ENCODE measurements at places on chromosomes 6 and 20.

- DNase-seq = peak; percentile 36
Observed at GRCh38 chr20:44959638-44960102, 527 bp downstream of the TOMM34 start.

GRCh38 chr6:35077713-35078105 is 63.4 kb downstream of the TCP11 start:
- DNase-seq = no peak

GRCh38 chr6:169189686-169190085 is 64.0 kb downstream of the THBS2 start:
- no peak for DNase-seq

DNA sequence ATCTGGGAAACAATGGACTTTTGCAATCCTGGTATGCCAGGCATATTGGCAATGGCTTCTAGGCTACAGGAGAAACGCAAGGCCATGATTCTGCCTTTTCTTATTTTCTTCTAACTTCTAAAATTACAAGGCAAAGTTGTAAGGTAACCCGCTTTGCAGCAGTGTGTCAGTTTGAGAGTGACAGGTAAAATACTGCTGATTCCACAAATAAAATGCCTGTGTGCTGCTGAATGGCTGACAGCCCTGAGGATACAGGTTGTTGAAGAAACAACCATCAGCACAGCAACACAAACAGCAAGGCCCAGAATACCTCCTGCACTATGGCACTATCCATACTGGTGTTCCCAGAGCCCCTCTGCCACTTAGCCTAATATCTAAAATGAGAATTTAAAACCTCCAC is 37.1 kb downstream of the SLC17A1 start:
- no peak for DNase-seq

GRCh38 chr6:57102976-57103375 is 13.0 kb downstream of the ZNF451 start:
- DNase-seq = no peak

- DNase-seq = no peak
Observed at GRCh38 chr6:108838101-108838717, 10.0 kb upstream of the ARMC2 start.

DNA sequence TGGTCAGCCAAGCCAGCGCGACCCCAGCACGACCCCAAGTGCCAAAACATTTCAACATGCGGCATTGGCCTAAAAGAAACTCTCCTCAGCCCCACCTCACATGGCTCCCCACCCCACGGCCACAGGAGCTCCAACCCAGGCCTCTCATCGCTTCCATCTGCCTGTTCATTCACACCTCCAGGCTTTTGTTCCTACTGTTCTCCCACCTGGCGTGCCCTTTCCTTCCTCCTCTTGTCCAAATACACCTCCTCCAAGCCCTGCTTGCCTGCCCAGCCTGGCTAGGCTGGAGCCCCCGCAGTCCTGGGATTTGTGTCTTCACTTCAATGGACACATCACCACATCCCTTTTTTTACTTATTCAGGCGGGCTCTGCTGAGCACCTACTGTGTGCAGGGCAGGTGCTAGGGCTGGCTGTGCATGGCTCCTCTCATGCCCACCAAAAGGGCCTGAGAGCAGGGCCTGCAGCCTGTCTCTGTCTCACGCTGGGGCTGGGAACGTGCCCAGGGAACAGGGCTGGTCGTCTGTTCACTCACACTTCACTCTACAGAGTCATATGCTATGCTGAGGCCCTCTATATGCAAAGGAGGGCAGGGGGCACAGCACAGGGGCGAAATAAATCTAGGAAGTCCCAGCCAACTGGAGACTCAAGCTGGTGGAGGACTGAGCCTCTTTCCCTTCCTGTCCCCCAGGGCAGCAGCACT is 61.1 kb downstream of the GRM4 start:
- DNase-seq = no peak

- DNase-seq = peak; percentile 51
Observed at GRCh38 chr6:43021270-43022047, at the start of gene RRP36. Gene RRP36 (plus strand): TSS chr6:43021623. CDS start chr6:43021655, 32 bp downstream.

DNA sequence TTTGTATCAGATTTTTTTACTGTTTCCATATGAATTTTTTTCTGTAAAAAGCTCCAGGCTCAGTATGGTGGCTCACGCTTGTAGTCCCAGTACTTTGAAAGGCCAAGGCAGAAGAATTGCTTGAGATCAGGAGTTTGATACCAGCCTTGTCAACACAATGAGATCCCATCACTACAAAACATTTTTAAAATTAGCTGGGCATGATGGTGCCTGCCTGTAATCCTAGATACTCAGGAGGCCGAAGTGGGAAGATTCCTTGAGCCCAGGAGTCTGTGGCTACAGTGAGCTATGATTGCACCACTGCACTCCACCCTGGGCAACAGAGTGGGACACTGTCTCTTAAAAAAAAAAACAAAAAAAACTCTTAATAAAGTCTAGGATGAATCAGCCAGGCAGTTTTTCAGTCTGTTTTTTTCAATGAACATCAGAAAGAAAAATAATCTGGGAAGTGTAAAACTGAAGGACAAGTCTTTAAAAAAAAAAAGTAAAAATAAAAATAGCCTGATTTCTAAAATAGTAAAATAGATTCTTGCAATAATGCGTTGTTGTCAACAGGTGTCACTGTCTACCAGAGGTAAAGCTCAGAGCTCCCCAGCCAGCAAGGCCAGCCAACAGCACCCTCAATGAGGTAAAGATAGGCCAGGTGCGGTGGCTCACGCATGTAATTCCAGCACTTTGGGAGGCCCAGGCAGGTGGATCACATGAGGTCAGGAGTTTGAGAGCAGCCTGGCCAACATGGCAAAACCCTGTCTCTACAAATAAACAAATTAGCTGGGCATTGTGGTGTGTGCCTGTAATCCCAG is 9.3 kb upstream of the ATG5 start:
- DNase-seq = peak; percentile 30

DNA sequence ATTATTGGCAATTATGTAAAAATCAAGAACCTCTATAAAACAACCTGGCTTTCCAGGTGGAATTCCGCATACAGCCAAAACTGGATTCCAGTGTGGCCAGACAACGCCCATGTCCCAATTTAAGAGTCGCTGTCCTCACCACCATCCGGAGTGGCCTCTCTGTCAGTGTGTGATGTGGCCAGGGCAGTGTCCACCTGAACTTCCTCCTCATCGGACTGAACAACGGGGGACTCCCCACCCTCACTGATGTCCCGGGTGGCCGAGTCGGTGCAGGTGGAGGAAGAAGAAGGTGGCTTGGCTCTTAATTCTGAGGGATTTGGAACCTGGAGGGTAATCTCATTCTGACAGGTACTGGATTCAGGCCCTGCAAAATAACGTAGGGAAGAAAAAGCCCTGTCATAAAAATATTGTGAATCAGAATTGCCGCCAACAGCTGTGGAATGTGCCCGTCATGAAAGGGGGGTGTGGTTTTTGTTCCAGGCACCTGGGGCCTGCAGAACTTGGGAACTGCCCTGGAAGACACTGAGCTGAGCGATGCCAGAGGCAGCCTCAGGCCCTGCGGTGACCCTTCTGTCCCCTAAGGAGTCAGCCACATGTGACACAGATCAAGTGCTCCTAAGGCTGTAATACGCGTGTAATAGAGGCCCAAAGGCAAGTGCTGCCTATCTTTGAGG is 139.8 kb downstream of the DTNBP1 start:
- no peak for DNase-seq

DNA sequence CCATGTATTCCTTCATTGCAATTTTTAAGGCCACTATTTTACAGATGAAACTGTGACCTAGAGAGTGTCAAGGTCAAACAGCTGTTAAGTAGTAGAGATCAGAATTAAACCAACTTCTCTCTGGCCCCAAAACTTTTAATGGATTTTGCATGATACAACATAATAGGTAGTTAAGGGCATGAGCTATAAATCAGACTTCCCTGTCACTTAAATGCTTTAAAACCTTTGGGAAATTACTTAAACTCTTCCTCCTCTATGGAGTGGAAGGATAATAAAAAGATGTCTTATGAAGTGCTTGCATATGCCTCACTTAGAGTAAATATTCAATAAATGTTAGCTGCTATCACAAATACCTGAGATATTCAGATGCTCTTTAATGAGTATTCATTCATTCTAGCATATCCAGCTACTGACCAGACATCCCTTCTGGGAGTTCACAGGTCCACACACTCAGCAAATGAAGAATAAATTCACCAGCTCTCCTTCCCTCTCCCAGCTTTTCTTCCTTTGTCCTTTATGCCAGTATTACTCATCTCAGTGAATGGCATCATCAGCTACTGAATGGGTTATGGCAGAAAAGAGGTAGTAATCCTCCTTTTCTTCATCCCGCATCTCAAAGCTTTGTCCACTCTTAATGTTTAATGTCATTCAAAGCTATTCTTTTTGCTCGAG is 36.2 kb downstream of the EYA4 start:
- DNase-seq = no peak

- no peak for DNase-seq
Observed at GRCh38 chr6:43861212-43861894, 91.3 kb downstream of the VEGFA start.

- no peak for DNase-seq
Observed at GRCh38 chr6:14918200-14918907, 327.5 kb upstream of the JARID2 start.

GRCh38 chr6:67811239-67812037 is 823.6 kb upstream of the ADGRB3 start:
- no peak for DNase-seq

GRCh38 chr6:105313211-105313610 is 89.7 kb downstream of the PREP start:
- no peak for DNase-seq

GRCh38 chr6:153994811-153995210 is 44.2 kb upstream of the OPRM1 start:
- no peak for DNase-seq

- DNase-seq = peak; percentile 76
Observed at GRCh38 chr6:138109042-138109997, 2.1 kb upstream of the PERP start.

DNA sequence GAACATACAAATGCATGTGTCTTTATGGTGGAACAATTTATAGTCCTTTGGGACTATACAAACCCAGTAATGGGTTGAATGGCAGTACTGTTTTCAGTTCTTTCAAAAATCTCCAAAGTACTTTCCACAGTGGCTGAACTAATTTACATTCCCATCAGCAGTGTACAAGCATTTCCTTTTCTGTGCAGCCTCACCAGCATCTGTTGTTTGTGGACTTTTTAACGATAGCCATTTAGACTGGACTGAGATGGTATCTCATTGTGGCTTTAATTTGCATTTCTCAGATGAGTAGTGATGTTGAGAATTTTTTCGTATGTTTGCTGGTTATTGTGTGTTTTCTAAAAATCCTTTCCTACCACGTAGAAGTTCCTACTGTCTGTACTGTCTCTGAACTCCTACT is 327.2 kb upstream of the ZFP64 start:
- no peak for DNase-seq

- no peak for DNase-seq
Observed at GRCh38 chr6:43718387-43719105, 31.0 kb upstream of the MRPS18A start.

DNA sequence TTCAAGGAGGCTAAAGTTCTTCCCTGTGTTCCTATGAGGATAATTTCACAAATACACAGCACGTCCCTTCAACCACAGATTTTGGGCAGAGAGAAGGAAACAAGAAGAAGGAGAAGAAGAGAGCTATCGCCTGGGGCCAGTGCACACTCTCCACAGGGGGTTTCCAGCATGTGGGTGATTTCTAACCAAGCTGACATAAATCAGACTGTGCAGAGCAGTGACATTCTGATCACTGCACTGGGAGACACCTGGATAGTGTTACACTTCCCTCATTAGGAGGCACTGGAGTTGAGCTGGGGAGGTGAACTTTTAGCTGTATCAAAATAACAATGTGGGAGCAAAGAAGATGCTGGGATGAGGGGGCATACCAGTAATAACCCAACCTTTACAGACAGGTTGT is 71.8 kb upstream of the CENPW start:
- no peak for DNase-seq

GRCh38 chr20:63212792-63213191 is 3.1 kb downstream of the YTHDF1 start:
- DNase-seq = no peak

DNA sequence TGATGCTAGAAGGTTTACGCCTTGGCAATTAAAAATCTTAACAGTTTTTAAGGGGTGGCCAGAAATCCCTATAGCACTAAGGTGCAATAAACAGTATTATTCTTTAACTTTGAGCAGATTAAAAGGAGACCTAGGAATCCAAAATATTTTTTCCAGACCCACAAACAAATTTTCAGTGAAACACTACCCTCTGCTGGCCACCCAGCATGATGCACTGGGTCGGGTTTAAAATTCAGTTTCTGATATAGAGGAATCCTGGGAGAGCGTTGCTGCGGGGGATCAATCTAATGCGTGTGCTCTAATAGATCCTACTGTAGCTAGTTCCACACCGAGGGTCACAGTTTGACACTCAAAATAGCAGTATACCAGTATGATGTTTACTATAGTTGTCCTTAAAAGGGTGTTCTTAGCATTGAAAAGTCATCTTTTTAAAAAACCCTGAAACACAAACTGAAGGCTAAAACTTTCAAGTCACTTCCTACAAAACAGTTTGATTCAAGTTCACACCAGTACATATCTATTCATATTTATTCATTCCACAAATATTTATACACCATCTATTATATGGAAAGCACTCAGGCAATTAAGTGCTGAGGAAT is 10.2 kb downstream of the UBE3D start:
- DNase-seq = no peak

GRCh38 chr20:46705378-46705729 is 4.1 kb upstream of the SLC2A10 start:
- DNase-seq = no peak

DNA sequence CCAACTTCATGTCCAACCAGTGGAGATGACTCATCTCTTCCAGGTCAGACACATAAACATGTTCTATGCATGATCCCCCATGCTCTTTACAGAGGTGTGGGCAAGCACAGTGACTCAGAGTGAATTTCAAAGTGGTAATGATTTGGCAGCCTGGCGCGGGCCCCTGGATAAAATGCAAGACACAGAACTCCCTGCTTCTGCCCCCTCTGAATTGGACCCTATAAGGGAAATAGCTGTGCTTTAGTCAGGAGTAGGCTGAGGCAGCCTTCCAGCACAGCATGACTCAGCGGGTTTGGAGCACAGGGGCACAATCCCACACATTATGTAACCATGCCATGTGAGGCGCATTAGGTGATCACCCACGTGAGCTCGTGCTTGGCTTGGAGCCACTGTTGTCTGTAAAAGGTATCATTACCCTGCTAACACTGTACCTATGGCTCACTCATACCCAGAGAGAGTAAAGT is 127.4 kb downstream of the C6orf118 start:
- DNase-seq = no peak

- no peak for DNase-seq
Observed at GRCh38 chr20:34096699-34097444, 15.2 kb downstream of the EIF2S2 start.

DNA sequence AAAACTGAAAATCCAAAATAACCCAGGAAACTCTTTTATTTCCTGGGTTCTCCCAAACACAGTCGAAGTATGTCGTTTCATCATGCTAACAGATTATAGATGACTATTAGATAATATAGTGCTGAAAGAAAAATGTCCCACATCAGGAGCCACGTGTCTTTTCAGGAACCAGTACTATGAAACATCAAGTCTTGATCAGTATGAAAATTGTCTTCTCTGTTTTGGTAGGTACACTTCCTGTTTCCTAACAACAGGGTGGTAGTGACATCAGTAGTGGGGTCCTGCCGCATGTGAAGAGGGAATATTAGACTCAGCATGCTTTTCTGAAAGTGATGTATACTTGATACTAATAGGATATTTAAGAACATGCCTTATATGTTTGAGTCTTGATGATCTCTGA is 136.7 kb downstream of the HIVEP1 start:
- DNase-seq = no peak

GRCh38 chr6:30060606-30061091 is 416 bp upstream of the POLR1H start:
- DNase-seq = no peak

- no peak for DNase-seq
Observed at GRCh38 chr6:63671098-63671754, 35.6 kb downstream of the PHF3 start.

Measured in T-helper 17 cell (primary cell).